Myometrial cell (primary cell): ENCODE measurements at places on chromosomes 1 and 21. TPM values are rescaled to one million over a fixed set of nuclear protein-coding genes. Genes with fewer than 3 reads are reported as not detected.

The LCE3E gene
- total RNA-seq, result not detected in 2 replicates

The SPRR1B gene
- not detected in 2 replicates for total RNA-seq

The FGR gene
- 0.29 TPM in 1 of 2 replicates, not detected in the other for total RNA-seq

The CHRM3 gene
- total RNA-seq, result not detected in 2 replicates
